CD4-positive, alpha-beta T cell (primary cell): ENCODE measurements at places on chromosomes 3 and 15.
A peak's percentile ranks its signal among the peaks of the same experiment; 100 is the strongest.

- DNase-seq, result no peak
These were observed 68.7 kb upstream of the PRR23C start for GRCh38 chr3:139113231-139113992.

DNA sequence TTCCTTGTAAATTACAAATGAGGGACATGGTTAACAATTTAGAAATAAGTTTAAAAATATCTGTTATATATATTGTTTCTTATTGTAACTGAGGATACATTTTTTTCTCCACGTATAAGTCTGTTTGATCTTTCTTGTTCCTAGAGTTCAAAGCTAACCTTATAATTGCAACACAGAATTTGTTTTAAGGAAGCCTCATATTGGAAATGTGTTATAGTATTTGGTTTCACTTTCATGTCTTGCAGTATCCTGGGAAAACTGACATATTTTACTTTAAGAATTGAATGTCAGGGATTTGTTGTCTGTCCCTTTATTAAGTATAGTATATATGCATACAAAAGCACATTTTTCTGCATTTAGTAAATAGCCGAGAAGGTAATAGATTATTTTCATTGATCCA lies 23.5 kb upstream of the NIT2 start:
- no peak for DNase-seq

DNA sequence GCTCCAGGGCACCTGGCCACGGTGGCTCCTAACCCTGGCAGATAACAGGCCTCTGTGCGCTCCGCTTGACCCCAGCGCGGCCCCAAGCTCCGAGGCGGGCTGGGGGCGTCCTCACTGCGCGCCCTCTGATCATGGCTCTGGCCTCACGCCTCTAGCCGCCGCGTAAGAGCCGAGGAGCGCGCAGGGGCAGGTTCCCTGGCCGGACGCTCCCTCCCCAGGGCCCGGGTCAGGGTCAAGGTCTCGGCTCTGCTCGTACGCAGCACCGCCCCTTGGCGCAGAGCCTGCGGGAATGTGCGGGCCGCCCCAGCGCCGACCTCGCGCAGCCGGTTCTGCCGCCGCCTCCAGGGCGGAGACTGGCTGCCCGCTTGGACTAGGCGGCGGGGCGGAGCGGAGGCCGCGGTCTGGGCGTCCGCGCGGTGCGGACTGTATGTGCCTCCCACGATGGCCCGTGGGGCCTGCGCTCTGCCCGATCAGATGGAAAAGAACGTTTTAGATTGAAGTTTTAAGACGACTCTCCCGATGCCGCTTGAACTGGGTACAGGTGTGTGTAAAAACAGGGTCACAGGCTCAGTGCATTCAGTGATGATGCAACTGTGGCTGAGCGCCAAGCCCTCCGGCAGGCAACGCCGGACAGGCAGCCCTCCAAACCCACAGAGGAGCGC lies 40.8 kb downstream of the CHST14 start:
- DNase-seq, result peak; percentile 25

- DNase-seq, result no peak
These were observed 284.8 kb upstream of the CFAP20DC start for GRCh38 chr3:59334585-59334984.

DNA sequence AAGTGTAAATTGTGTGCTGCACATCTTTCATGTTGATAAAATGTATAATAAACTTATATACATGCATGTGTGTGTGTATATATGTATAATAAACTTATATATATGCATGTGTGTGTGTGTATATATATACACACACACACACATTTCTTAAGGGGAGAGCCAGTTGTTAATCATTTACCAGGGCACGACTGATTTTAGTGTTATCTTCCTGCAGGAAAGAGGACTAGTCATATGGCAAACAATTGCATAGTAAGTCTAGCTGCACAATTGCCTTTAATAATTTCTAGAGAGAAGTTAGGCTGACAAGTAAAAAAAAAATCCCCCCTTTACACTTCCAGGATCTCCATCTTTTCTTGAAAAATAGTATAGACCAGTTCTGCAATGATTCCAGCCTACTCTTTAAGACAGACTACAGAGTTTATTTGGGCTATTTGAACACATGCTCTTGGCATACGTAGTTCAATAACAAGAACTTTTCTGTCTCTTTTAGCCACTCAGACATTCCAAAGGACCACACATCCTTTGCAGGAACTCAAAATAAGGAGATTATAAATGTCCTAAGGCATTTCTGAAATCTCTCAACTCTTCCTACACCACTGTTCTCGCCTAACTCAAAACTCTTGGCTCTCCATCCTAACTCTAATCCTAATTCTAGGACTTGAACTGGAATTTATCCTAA lies 163.6 kb upstream of the SETMAR start:
- DNase-seq, result no peak

GRCh38 chr3:29291260-29291981 lies 10.6 kb downstream of the RBMS3 start:
- no peak for DNase-seq

GRCh38 chr15:42206406-42206805 lies 1.7 kb downstream of the VPS39 start:
- DNase-seq, result no peak

DNA sequence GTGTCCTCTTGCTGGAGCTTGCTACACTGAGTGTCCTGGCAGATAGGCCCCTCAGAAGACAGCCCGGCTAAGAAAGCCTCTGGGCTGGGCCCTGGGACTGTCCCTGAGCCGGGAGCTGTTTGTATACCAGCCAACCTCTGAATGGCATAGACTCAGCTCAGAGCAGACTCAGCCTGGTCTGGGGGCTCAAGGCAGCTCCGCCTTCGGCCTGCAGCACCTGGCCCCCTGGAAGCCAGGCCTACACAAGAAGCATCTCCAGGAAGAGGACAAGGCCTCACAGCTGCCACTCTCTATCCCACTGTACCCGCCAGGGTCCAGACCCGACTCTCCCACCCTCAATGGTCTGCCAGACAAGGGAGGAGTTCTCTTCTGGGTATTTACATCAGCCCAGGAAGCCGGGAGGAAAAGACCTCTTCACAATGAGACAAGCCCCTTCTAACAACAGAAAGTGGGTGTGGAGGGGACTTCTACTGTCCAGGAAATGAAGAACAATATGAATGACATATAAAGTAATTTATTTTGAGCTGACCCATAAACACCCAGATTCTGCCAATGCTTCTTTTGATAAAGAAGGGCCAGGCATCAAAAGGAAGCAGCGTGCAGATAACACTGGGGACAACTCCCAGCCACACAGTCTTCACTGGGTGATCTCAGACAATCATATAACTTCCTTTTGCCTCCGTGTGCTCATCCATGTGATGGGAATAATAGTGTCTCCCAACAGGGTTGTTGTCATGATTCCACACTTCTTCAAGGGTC lies 110.2 kb downstream of the TPRA1 start:
- DNase-seq, result no peak

DNA sequence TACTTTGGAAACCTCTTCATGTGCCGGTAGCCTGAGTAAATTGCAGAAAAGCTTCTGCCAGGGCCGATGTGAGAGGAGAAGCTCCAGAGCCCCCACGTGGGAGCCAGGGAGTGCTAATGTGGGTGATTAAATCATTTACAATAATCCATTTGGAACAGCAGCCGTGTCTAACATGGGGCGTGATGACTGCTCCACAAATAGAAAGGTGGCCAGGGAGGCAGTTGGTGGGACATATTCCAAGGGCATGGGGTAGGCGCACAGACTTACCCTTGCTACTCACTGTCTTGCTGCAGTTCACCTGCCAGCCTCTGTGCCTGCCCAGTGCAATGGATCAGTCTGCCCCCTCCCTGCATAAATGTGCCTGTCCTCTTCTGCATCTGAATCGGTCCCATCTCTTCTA lies 39.3 kb upstream of the INSYN1 start:
- no peak for DNase-seq

DNA sequence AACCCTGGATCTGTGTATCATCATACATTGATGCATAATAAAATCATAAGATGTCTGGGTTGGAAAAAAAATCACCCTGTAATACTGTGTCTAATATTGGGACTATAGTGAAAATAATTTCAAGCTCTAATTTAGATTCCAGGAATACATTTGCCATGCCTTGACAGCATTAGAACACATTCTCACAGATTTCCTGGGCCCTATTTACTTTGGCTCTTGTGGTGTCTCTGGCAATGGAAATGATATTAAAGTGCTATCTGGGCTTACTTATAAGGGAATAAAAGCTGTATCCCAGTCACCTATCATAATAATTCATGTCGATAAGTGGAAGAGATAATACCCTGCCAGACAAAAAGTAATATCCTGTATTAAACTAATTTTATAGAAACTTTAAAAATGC lies 472.0 kb downstream of the ZPLD1 start:
- DNase-seq, result no peak

DNA sequence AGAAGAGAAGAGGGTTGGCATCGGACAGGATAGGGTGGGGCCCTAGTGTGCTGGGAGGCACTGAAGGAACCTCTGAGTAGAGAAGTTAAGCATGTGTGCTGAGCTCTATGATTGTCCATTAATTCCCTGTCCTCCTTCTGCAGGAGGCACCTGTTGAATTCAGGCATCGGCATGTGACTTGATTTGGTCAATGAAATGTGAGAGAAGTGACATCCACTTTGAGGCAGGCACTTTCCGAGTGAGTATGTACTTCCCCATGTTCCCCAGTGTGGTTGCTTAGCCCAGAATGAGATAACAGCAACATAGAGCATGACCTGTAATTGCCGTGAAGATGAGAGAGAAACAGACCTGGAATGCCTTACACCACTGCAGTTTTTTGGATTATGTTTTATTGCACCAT lies 224.8 kb downstream of the RPLP1 start:
- DNase-seq, result no peak

DNA sequence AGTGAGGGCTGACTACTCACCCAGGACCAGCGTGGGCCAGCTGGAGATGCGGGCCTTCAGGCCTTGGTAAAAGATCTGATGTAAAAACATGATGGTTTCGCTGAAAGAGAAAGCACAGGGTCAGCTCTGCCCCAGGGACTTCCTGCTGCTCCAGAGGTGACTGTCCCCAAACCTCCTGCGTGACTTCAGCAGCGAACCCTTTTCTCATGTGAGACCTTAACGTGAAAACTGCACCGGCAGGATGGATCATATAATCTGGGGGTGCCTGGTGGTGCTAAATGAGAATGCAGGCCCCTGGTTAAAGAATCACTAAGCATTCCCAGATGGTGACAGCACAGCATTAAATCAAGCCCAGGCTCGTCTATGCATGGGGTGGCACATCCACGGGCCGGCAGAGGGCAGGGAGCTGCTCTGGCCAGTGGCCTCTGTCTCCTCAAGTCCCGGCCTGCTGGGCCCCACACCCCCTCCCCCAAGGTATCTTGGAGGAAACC lies 55.4 kb downstream of the RASGRF1 start:
- DNase-seq, result no peak

DNA sequence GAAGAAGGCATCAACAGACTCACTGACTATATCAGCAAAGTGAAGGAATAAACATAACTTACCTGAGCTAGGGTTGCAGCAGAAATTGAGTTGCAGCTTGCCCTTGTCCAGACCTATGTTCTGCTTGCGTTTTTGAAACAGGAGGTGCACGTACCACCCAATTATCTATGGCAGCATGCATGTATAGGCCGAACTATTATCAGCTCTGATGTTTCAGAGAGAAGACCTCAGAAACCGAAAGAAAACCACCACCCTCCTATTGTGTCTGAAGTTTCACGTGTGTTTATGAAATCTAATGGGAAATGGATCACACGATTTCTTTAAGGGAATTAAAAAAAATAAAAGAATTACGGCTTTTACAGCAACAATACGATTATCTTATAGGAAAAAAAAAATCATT lies 17.8 kb downstream of the LMOD3 start:
- DNase-seq, result no peak

DNA sequence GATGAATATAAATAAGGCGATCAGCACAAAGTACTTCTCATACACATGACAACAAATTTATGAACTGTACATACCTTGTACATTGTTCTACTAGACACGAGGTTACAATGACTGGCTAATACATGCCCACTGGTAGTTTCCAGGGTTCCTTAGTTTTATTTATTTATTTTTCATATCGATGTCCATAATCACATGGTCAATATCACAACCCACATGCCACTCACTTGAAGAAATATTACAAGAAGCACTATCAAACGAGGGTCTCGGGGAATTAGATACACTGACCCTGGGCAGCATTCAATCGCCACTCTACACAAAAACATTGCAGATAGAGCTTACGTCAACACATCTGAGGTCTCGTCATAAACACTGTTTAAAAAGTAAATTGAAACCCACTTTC lies 21.2 kb upstream of the WNT5A start:
- DNase-seq, result no peak

DNA sequence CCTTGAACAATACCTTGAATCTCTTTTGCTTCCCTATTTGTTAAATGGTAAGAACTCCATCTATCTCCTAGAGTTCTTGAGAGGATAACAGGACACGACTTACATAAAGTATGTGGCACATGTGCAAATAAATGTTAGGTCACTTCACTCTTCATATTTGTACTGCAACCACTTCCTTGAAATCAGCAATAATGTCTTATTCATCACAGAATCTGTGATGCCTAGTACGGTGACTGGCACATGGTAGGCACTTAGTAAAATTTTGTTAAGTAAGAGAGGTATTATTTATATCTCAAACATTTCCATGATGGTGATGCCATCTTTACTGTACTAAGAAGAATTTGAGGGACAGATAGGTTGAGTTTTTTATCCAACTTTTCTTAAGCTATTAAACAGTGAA lies 14.3 kb downstream of the CD47 start:
- no peak for DNase-seq

- no peak for DNase-seq
These were observed 78.2 kb downstream of the NR2F2 start for GRCh38 chr15:96408591-96409183.

DNA sequence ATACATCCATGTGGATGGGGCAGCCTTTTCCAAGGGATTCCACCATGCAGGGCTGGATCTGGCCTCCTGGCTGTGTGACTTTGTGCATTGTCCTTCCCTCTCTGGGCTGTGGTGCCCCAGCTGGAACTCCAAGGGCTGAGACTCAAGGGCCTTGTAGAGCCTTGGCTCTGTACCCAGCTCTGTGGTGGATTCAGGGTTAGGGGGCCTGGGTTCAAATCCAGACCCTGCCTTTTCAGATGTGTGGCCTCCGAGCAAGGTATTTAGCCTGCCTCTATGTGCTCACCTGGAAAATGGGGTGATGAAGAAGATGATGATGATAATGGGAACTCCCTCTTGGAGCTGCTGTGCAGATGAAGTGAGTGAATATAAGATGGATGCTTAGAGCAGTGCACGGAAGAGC lies 161.9 kb downstream of the WNT7A start:
- DNase-seq, result no peak

- no peak for DNase-seq
These were observed 3.7 kb upstream of the GFM1 start for GRCh38 chr3:158640646-158641045.

- DNase-seq, result no peak
These were observed 180.2 kb upstream of the NR2F2 start for GRCh38 chr15:96150254-96150653.

DNA sequence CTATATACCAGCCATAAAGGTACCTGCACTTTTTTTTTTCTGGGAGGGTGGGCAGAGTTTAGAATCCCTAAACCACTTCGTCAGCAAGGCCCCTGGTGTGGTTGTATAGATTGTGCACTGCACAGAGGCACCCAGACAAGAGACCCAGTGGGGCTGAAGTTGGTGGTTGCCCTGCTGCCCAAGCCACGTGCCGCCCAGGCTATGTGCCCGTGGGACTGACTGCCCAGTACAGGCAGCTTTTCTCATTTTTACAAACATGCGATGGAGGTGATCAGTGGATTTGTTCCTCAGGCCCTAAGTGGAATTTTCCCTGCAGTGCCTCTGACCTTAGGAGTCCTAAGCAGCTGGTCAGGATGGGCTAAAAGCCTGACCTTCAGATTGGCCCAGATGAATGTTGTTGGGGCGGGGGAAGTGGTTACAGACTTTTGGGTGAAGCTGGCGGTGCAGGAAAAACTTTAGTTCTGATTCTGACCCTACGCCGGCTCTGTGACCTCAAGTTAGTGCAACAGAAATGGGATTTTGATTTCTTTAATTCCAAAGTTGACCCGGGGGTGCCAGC lies 34.9 kb upstream of the LIMD1 start:
- no peak for DNase-seq
